Iris pigment epithelial cell (primary cell): ENCODE measurements at places on chromosomes 1 and 21.

GRCh38 chr1:67020304-67020703 is 33.6 kb downstream of the SLC35D1 start:
- DNase-seq: peak; percentile 80

DNA sequence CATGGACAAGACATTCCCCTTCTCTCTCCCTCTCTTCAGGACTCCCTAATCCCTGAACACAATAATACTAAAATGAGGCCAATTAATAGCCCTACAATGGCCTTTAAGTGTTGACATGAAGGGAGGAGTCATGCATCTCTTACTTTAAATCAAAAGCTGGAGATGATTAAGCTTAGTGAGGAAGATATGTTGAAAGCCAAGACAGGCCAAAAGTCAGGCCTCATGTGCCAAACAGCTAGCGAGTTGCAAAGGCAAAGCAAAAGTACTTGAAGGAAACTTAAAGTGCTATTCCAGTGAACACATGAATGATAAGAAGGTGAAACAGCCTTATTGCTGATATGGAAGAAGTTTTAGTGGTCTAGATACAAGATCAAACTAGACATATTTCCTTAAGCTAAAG is 49.5 kb upstream of the CD46 start:
- DNase-seq: peak; percentile 25

DNA sequence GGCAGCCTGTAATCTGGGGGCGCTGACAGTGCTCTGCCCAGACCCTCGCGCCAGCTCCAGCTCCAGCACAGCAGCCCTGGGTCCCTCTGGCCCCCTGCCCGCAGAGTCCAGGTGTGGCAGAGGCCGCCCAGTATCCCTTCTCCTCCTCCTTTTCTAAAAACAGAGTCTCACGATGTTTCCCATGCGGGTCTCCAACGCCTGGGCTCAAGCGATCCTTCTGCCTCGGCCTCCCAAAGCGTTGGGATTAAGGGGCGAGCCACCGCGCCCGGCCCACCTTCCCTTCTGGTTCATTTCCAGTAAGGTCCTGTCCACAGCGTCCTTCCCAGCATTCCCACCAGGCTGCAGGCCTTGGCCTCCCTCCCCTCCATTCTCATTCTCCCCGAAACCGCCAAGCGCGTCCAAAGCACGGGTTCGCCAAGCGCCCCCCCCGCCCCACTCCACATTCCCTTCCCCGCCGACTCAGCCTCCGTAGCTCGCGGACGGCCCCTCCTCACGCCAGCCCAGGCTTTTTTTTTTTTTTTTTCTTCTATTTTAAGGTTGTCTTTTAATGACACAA is 2.0 kb upstream of the PCBP3 start:
- no peak for DNase-seq

- peak; percentile 42 for DNase-seq
Measured at GRCh38 chr1:186848509-186849130, 19.9 kb downstream of the PLA2G4A start.

- DNase-seq: no peak
Measured at GRCh38 chr1:156111355-156111962, 3.1 kb upstream of the LMNA start.

DNA sequence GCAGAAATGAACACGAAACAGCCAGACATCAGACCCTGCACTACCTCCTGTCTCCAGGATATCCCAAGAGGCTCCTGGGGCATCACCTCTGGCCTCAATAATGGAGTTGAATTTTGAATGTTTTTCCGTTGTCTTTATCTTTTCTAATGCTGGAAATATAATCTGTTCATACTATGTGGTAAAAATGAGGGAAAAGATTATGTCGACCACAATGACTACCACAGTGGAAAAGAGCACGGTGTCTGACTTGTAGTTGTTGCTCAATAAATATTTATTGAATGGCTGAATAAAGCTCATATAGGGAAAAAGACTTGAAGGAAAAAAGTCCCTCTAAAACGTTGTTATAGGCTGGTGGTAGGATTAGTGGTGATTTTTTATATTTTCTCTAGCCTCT is 44.6 kb upstream of the ROR1 start:
- peak; percentile 17 for DNase-seq

GRCh38 chr1:228827019-228827418 is 91.7 kb downstream of the RHOU start:
- no peak for DNase-seq

DNA sequence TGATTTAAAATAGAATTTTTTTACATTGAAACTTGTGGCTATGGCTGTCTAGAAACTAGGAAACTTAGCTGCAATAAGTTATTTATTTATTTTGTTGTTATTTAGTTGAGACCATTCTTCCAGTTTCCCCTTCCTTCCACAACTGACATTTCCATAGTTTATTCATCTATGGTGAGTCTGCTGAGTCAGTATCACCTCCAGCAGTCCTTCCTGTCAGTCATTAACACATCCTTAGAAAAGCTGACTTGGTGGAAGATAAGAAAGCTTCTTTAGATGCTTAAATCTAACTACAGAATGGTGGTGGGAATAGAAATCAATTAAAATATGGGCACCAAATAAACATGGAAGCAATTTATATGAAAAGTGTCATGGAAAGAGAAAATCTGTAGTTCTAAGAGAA is 714.0 kb downstream of the RWDD3 start:
- DNase-seq: no peak

DNA sequence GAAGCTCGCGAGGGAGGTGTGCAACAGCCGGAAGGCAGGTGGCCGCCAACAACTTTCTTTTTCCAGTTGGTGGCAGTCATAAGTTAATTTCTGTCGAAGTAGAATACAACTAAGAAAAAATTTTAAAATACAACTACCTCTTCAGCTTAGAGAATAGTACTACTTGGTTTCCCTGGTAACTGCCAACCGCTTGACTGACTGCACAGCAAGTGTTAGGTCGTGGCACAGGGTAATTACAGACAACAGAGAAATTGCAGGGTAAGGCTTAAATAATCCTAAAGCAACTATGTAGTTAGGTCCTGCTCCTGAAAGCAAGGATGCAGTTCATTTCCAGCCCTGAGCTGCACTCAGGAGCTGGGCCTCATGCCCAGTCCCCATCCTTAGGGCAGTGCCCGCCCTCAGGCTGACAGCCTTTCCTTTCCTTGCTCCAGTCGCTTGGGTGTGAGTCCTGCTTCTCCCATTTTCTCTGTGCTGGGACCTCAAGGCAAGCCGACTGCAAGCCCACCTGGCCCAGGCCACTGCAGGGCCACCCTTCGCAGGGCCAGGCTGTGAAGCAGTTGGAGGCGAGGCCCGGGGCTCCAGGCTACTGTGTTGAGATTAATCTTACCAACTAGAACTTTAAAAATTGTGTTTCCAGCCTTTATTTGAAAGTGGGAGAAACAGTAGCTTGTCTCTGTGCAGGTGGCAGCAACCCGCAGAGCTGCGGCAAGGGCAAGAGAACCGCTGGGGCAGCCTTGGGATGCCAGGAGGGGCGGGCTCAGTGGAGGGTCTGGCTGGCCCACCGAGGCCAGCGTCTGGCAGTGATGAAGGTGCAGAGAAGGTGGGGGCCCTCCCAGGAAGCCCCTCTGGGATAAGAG is 148.3 kb downstream of the PCBP3 start:
- DNase-seq: no peak

DNA sequence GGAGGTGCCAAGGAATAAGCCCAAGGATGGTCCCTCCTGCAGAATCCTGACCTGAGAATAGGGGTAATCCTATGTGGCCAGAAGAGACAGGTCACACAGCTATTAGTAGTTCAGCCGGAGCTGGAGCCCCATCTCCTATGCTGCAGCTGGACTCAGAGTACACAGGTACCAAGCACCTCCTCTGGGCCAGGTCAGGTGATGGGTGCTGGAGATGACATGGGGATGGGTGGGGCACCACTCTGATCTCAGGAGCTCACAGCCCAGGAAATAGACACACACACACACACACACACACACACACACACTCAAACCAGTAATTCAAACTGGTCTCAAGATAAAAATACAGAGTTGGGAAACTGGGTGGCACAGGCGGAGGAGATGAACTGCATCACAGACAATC is 54.2 kb upstream of the SSBP3 start:
- no peak for DNase-seq

- no peak for DNase-seq
Measured at GRCh38 chr1:55286856-55287602, 71.9 kb upstream of the USP24 start.

DNA sequence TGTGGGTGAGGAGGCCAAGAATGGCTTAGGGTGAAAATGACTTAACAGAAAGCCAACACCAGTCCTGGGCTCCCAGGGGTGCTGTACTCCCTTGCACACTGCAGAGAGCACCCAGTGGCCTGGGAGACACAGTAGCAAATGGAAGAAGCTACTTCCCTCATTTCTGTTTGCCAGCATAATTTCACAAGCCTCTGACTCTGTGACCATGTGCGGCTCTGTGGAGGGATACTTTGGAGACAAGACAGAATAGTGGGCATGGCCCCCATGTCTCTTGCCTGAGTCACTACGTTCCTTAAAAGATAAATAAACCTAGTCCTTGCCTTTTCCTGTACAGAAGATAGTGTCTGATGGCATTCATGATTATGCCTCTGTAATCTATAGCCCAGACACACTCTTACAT is 38.1 kb downstream of the TRIM62 start:
- peak; percentile 93 for DNase-seq

DNA sequence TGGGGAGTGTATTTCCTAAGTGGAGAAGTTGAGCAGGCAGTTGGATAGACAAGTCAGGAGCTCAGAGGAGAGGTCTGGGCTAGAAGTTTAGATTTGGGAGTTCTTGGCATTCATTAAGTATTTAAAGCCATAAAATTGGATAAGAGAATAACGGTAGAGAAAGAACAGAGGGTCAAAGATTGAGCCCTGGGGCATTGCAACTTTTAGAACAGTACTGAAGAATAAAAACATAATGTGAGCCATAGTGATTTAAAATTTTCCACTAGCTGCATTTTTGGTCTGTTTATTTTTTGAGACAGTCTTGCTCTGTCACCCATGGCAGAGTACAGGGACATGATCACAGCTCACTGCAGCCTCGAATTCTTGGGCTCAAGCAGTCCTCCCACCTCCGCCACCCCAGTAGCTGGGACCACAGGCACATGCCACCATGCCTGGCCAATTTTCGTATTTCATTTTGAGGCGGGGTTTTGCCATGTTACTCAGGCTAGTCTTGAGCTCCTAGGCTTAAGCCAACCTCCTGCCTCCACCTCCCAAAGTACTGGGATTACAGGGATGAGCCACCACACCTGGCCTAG is 85.9 kb upstream of the SOX13 start:
- DNase-seq: no peak

GRCh38 chr1:45012639-45013278 is 705 bp downstream of the UROD start:
- peak; percentile 75 for DNase-seq

- no peak for DNase-seq
Measured at GRCh38 chr1:211381481-211382181, 55.0 kb downstream of the TRAF5 start.

GRCh38 chr1:21280011-21280471 is 10.2 kb downstream of the ECE1 start:
- no peak for DNase-seq

DNA sequence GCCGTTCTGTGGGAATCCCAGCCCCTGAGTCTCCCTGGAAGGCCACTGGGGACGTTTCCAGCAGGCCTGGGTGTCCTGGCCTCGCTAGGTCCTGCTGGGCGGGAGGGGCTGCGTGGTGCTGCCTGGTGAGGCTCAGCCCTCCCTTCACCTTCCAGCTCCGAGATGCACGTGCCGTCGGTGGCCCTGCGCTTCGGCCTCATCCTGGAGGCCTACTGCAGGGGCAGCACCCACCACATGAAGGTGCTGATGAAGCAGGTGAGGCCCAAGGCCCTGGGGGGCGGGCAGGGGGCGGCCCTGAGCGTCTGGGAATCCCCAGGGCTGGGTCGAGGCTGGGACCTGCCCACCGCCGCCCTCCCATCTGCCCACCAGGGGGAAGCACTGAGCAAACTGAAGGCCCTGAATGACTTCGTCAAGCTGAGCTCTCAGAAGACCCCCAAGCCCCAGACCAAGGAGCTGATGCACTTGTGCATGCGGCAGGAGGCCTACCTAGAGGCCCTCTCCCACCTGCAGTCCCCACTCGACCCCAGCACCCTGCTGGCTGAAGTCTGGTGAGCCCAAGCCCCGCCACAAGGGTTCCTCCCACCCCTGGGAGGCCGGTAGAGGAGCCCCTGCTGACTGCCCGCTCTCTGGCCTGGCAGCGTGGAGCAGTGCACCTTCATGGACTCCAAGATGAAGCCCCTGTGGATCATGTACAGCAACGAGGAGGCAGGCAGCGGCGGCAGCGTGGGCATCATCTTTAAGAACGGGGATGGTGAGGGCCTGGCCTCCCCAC is 70.3 kb downstream of the PIK3CD start:
- DNase-seq: no peak

GRCh38 chr21:27799861-27800260 is 833.0 kb upstream of the ADAMTS5 start:
- DNase-seq: no peak

DNA sequence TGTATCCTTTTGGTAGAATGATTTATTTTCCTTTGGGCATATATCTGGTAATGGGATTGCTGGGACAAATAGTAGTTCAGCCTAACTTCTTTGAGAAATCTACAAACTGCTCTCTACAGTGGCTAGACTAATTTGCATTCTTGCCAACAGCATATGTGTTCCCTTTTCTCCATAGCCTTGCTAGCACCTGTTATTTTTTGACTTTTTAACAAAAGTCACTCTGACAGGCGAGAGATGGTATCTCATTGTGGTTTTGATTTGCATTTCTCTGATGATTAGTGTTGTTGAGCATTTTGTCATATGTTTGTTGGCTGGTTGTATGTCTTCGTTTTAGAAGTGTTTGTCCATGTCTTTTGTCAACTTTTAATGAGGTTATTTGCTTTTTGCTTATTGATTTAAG is 99.8 kb downstream of the UCK2 start:
- DNase-seq: no peak

DNA sequence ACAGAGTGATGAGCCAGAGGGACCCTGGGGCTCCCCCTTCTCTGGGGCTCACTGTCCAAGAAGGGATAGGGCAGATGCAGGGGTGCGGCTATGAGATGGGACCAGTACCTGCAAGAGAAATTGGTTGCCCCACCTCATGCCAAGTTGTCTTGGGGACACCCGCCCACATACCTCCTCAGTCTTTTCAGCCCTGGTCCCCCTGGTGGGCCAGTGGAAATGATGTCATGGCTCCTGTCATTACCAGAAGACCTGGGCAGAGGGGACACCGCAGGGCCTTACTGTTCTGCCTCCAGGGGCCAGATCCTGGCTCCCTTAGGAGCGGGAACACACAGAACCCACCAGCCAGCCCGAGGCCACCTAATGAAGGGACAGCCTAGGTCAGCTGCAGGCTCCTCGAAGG is 63.2 kb downstream of the CDK18 start:
- no peak for DNase-seq

- peak; percentile 64 for DNase-seq
Measured at GRCh38 chr1:53734650-53735211, 4.2 kb downstream of the GLIS1 start.

GRCh38 chr21:35367553-35367952 is 318.5 kb upstream of the RUNX1 start:
- DNase-seq: no peak

- DNase-seq: peak; percentile 59
Measured at GRCh38 chr1:26597629-26598039, 68.1 kb downstream of the RPS6KA1 start.

- DNase-seq: no peak
Measured at GRCh38 chr1:79646880-79647279, 640.4 kb upstream of the ADGRL4 start.
